ENCODE measurements at places on chromosomes 16 and 17.

- no peak for DNase-seq
Measured at GRCh38 chr17:83203073-83203471, 123.7 kb downstream of the METRNL start.

- DNase-seq, result no peak
Measured at GRCh38 chr17:60695960-60696359, 18.3 kb downstream of the BCAS3 start.

DNA sequence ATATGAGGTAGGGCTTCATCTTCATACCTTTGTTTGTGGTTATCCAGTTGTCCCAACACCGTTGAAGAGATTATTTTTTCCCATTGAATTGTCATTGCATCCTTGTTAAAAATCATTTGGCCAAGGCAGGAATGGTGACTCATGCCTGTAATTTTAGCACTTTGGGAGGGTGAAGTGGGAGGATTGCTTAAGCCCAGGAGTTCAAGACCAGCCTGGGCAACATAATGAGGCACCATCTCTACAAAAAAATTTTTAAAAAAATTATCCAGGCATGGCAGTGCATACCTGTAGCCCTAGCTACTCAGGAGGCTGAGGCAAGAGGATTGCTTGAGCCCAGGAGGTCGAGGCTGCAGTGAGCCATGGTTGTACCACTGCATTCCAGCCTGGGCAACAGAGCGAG, 223.9 kb downstream of the TANC2 start:
- DNase-seq, result no peak

DNA sequence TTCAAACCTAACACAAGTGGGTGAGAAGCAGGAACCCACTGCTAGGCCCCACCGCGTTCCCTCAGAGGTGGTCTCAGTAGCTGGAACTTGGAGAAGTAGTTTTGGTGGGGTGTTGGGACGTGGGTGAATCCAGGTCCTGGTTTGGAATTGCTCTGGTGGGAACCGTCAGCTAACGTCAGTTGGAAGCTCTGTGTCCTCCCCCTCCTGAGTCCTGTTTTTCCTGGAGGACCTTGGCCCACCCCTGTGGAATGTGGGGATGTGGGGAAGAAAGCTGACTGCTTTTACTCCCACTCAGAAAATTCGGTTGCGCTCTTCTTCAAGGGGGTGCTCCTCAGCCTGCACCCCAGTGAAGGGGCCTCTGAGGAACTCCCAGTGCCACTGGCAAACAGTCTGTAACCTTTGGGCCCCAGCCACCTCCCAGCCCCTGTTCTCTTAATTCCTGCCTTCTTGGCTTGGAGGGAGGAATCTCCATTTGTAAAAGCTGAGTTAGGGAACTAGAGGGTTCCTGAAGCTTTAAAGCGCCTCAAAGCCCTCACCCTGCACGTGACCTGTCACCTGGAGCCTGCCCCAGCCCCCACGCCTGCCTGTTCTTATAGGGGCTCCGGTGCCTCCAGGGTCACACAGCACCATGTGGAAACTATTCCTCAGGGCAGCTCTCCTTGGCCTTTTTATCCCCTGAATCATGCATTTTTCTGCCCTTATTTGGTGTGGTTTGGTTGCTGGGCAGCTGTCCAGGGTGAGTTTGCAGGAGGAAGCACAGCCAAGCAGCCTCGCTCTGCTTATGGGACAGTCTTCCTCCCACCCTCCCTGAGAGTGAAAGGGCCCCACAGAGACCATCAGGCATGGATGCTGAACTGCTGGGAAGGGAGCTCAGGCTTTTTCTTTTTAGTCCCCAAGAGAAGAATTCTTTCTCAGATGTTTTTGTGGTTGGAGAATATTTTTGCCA, 16.2 kb upstream of the NAGLU start:
- no peak for DNase-seq

GRCh38 chr16:84115919-84116719, 623 bp downstream of the MBTPS1 start:
- DNase-seq, result peak; percentile 14

DNA sequence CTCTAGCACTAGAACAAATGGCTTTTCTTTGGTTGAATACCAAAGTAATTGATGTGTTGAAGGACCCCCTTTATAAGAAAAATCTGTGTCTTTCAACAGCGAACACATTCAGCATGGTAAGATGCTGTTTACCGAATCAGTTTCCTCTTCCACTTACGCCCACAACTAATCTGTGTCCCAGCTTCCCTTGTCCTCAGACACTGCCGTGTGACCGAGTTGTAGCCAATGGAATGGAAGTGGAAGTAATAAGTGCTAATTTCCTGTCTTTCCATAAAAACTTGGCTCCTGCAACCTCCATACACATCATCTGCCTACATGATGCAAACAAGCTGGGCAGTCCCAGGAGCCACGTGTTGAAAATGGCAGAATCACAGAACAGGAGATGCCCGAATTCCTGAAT, 10.4 kb downstream of the CDIPT start:
- no peak for DNase-seq

DNA sequence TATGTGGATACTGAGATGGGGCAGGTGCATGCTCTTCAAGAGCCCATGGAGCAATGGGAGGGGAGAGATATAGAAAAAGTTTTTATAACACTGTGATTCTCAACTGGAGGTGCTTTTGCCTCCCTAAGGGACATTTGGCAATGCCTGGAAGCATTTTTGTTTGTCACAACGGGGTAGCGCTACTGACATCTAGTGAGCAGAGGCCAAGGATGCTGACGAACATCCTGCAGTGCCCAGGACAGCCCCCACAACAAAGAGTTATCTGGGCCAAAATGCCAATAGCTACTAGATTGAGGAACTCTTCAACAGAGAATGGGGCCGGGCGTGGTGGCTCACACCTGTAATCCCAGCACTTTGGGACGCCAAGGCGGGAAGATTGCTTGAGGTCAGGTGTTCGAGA, 67.2 kb upstream of the CLEC3A start:
- no peak for DNase-seq

DNA sequence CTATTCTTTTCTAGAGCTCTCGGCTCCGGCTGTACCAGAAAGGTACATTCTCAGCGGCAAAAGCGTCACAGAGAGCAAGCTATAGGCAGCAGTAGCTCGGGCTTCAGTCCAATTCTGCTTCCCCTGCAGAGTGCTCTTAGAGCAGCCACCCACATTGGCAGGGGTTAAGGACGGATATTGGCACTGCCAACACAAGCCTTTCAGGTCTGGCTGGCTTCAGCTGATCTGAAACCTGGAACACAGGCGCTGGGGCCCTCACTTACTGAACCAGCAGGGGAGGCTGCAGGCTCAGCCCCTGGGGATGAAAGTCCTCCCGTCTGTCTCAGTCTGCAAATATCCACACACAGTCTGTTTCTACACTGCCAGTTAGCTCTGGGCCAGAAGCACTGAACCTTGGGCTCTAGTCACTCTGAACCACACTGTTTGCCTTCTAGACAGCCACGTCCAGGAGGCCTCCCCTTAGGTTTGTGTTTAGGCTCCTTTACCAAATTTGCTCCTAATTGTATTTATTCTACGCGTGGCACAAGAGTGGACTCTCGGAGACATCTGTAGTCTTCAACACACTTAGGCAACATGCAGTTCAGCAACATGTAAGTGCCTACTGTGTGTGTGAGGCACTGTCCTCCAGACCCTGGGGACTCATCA, 40.1 kb downstream of the HIC1 start:
- no peak for DNase-seq

- DNase-seq, result no peak
Measured at GRCh38 chr16:15037745-15038144, 18.1 kb downstream of the NTAN1 start.

- DNase-seq, result no peak
Measured at GRCh38 chr16:78681743-78682142, 582.3 kb downstream of the WWOX start.

- DNase-seq, result no peak
Measured at GRCh38 chr17:45228763-45229539, 7.3 kb downstream of the FMNL1 start.

- DNase-seq, result no peak
Measured at GRCh38 chr17:41956522-41956921, 10.1 kb upstream of the CNP start.

GRCh38 chr16:58644765-58645487, 15.3 kb upstream of the CNOT1 start:
- no peak for DNase-seq

Data from stimulated activated CD8-positive, alpha-beta memory T cell treated with anti-CD3 and anti-CD28 coated beads, Interleukin-2, amount 100 ng/mL, for 1 hour (primary cell).